Anterior cingulate cortex (tissue), 58 donors: ENCODE measurements at places on chromosomes 5 and 9.

- no peak for DNase-seq
These were observed 93.2 kb downstream of the ZFAND5 start for GRCh38 chr9:72271613-72272478.

GRCh38 chr9:121509180-121509579, 9.5 kb upstream of the GGTA1 start:
- no peak for DNase-seq

DNA sequence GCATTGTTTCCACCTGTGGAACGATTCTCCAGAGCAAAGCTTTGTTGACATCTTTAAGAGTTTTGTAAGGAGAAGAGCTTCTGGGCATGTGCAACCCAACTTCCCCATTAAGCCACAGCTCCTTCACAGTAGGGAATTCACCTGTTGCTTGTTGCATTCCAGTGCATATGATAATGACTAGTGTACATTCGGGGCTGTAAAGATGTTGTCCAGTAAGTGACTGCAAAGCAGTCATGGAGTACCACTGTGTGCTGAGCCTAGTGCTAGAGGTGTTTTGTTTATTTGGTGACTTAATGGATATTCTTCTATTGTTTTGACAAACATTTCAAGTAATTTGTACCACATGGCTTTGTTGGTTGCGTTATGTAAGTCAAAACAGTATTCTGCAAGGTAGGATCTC, 12.8 kb downstream of the UGCG start:
- no peak for DNase-seq

DNA sequence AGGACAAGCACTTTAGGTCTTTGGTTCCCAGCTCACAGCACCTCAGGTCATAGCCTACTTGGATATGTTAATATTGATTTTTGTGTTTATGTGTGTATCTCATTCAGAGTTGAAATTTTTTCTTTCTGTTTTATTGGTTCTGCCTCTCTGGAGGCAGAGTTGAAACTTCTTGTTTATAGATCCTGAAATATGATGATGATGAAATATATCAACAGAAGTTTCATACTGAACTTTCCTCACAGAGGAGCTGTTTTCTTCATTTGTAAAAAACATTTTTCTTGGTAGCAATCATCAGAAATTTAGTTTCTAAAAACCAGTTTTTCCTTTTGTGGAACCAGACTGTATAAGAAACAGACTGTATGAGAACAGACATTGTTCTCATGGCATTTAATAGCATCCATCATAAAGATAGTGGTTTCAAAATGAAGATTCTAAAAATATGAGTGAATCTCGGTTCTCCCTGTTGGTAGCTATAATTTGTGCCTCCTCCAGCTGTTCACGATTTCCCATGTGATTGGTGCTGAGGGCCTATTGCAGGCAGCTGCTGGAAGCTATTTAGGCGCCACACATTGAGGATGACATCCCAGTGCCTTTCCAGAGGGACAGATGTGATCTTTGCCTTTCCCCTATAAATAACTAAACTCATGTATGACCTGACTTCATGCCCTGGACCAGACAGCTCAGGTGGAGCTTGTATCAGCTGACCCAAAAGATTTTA, 39.5 kb upstream of the CFAP157 start:
- no peak for DNase-seq

DNA sequence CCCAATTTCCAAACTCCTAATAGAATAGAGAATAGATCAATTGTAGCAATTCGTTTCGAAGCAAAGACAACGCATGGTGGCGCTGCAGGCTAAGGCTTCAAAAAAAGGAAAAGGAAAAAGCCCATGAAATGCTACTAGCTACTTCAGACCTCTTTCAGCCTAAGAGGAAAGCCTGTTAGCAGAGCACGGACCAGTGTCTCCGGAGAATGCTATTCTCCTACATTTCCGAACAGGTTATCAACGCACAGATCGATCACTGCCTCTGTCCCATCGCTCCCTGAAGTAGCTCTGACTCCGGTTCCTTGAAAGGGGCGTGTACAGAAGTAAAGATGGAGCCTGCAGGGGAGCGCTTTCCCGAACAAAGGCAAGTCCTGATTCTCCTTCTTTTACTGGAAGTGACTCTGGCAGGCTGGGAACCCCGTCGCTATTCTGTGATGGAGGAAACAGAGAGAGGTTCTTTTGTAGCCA, at the start of gene PCDHB15:
PCDHB15 (plus strand) TSS at position 146 of the 468 bp plus-strand sequence; CDS start at position 330, 184 bp downstream.
- no peak for DNase-seq

- no peak for DNase-seq
These were observed 73.2 kb downstream of the ELAVL2 start for GRCh38 chr9:23752859-23753258.

DNA sequence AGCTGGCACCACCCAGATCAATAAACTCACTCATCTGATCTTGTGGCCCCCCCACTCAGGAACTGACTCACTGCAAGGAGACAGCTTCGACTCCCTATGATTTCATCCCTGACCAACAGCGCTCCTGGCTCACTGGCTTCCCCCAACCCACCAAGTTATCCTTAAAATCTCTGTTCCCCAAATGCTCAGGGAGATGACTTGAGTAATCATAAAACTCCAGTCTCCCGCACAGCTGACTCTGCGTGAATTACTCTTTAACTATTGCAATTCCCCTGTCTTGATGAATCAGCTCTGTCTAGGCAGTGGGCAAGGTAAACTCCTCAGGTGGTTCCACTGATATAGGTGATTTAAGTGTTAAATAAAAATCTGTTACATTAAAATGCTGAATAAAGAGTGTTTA, 1.9 kb upstream of the TRIM32 start:
- no peak for DNase-seq

DNA sequence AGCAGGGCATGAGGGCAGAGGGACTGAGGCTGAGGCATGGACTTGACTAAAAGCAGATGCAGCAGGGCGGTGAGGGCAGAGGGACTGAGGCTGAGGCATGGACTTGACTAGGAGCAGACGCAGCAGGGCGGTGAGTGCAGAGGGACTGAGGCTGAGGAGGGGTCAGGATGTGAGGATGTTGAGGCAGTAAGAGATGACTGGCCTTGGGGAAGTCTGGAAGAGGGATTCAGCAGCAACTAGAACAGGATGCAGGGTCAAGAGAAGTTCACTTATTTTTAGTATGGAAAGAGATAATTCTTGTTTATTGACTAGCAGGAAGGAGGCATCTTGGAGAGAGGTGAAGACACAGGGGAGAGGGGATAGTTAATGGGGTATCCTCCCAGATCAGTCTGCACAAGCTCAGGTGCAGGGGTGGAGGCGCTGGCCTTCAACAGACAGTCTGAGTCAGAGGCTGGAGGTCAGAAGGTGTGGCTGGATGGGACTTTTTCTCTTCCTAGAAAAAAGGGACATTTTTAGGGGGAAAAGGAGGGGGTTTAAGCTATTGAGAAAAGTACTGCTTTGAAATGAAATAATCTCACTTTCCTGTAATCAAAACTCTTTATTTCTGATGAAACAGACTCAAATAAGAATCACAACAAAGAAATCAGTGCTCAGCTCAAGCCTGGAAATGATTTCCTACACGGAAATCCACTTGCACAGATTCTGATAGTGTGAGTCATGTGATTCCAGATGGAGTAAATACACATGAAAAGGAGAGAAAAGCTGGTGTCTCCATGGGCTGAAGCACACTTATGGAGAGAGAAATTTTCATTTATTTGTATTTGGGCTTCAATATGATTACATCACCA, 130.9 kb downstream of the PALM2AKAP2 start:
- DNase-seq: no peak

GRCh38 chr9:89525446-89526374, 27.8 kb upstream of the SEMA4D start:
- DNase-seq: no peak

GRCh38 chr9:124688238-124688904, 82.7 kb downstream of the NR6A1 start:
- DNase-seq: no peak
